ENCODE measurements at places on chromosomes 16 and 17.

- DNase-seq = no peak
These were observed 27.7 kb upstream of the MED13 start for GRCh38 chr17:62092784-62093183.

GRCh38 chr16:58128711-58129096 is 477 bp downstream of the CFAP20 start:
- peak; percentile 28 for DNase-seq

DNA sequence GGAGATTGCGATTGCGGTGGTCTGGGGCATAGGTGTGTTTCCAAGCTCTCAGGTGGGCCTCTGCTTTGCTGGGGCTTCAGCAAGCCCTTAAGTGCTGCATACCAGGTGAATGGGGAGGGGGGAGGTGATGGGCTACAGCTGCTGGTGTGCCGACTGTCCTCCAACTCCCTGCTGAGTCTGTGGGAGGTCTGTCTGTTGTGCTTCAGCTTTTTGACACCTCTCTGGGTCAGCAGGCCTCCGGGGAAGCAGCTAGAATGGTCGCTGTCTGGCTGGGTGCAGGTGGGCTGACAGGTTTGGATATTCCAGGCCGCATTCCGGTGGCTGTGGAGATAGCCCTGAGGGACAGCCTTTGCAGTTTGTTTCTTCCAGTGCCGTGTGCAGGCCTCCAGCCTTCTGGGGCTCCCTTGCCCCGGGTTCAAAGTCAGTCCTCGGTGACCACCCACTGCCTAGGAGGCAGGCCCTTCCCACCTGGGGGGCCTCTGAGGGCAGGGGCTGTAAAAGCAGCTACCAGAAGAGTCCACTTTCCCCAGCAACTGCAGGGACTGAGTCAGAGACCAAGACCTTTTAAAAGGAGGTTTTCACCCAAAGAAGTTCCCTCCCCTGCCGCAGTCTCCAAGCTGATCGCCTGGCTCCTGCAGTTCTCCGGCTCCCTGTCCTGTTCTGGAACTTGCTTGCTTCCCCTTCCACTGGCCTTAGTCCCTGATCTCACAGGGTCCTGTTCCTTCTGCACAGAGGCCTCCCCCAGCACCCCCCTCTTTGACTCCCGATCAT is 2.0 kb upstream of the TTYH2 start:
- no peak for DNase-seq

DNA sequence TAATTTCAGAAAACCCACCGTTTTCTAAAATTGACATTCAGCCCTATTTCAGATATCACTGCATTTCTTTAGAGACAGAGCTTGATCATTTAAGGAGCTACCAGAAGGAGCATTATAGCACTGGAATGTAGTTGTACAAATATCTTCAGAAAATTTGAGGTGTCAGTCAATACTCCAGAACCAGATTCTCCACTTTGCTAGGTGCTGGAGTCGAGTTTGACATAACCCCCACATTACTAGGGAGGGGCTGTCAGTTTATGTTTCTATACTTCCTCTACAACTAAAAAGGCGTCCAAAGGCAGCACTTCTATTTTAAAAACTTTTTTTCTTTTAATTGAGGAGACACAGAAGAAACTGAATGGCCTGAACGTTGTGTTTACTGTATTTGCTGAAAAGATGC is 892 bp upstream of the KIAA0513 start:
- DNase-seq = no peak

- DNase-seq = no peak
These were observed 3.0 kb downstream of the RAB26 start for GRCh38 chr16:2151188-2152091.

DNA sequence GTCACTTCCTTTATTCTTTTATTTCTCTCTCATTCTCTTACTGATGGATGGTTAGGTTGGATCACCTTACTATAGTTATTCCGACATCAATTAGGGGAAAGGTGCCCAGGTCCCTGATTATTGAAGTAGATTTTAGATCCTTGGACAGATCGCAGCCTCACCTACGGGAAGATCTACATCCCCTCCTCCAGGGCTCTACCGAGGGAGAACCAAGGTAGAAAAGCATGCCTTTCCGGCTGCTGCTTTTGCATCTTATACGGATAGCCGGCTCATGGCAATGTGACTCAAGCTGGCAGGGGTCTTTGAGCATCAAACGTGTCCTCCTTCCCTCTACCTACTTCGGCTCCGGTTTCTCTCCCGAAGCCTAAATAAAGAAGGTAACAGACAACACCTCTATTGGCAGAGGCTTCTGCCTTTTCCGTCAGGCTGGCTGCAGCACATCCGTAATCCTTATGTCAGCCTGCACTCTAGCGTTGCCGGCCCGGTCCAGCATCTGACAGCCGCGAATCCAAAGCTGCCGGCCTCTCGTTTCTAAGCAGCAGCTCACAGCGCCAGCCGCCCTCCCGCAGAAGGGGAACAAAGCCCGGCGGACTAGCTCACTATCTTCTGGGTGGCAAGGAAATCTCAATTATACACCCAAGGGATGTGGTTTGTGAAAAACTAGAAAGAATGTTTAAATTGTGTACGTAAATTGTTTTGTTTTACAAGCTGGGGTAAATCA is 46.9 kb downstream of the IRX6 start:
- no peak for DNase-seq

DNA sequence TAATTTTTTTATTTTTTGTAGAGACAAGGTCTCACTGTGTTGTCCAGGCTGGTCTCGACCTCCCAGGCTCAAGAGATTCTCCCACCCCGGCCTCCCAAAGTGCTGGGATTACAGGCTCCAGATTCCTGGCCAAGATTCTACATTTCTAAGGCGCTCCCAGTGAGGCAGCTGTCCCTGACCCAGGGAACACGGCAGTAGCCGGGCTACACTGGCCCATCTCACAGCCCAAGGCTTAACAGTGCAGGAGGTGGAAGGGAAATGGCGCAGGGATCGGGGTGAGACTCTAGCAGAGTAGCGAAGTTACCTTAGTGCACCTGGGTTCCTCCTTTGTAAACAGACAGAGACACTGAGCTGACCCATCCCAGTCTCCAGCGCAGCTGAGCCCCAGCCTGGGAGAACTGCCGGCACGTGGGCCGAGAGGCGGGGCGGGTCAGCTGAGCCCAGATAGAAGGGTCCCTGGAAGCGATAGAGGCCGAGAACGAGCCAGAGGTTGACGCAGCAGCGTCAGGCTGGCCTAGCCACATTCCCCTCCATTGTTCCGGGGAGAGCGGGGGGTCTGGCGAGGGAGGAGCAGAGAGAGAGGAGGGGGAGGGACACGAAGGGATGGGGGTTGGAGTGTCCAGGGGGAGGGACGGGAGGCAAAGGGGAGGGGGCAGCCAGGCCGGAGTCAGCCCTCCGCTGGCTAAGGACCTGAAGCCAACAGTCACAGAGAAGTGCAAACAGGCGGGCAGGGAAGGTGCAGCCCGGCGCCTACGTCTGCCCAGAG is 2.5 kb downstream of the CARHSP1 start:
- DNase-seq = no peak

- no peak for DNase-seq
These were observed at the start of gene KRT23 for GRCh38 chr17:40937384-40937819. Gene KRT23 (minus strand): TSS chr17:40937646. CDS start chr17:40936603, 1,043 bp downstream.

DNA sequence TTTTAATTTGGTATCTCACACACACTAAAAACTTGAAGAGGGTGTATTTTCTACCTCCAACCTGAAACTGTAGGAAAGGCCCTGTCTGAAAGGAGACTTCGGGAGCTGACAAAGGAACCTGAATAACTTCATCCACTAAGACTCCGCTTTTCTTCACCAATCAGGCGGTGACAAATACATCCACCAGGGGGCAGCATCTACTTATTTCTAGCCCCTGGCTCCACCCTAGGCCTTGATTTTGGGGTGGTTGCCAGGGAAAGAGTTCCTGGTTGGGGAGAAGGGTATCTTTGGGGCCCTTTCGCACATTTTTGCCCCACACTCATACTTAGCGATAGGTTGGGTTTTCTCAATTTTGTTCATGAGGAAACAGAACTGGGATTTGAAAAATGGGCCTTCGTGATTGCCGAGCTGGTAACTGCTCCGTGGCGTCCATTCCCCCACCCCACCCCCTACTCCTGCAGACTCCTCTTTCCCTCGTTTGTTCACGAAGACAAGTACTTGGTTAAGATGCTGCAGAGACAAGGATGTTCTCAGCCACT is 4.8 kb upstream of the ARL4D start:
- no peak for DNase-seq

Data from activated gamma-delta T cell (primary cell).